ENCODE measurements at places on chromosomes 4 and X.

GRCh38 chrX:7111518-7111917, 36.0 kb upstream of the STS start:
- no peak for DNase-seq

GRCh38 chr4:127622921-127623796, 9.6 kb upstream of the INTU start:
- DNase-seq = no peak

GRCh38 chrX:114049063-114049462, 534.8 kb upstream of the HTR2C start:
- no peak for DNase-seq

DNA sequence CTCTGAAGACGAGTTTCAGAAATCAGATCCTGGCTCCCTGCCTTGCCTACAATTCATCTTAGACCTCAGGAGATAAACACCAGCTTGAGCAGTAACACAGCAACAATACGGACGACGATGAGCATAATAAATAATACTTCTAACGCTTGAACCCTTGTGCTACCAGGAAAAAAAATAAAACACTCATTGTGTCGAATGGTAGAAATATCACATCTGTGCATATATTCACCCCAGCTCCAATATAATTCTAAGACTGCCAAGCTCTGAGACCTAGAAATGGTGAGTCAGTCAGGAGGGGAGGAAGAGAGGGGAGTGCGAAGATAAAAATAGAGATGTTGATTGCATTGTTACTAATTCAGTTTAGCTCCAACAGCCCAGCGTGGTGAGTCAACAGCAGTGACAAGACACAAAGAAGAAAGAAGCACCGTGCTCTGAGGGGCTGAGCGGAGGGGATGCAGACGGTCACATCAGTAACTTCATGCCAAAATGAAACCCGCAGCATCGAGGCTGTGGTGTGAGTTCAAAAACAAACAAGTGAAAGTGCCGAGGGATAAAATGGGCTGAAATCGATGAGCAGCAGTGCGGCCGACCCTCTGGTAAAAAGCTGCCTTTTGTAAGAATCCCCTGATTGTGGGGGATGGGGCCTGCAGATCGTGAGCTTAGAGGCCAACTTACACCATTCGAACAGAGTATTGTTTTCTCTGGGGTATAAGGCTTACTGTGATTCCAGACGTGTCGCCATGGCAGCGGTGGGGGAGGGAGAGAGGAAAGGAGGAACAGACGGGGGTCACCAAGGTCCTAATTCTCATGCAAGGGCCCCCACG, 150.4 kb downstream of the MGST2 start:
- DNase-seq = no peak

DNA sequence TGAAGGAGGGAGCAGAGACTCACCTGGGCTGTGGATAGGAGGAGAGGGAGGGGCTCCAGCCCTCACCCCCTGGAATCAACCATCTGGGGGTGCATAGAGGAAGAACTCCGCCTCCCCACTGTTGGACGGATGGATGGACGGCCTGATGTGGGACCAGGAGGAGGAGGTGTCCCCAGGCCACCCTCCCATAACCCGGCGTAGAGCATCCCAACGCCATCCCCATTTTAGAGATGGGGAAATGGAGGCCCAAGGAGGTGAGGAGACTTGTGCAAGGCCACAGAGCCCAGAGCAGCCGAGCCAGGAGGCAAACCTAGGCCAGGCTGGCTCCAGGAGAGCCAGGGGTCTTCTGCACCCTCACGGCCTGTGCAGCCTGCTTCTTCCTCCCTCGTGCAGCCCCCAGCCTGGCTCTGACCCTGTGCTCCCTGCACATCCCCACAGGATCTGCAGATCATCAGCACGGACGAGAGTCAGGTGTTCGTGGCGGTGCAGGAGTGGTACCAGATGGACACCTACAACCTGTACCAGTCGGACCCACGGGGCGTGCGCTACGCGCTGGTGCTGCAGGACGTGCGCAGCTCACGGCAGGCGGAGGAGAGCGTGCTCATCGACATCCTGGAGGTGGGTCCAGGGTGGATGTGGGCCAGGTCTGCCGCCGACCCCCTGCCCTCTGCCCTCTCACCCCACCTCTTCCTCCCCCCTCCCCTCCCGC, 241.0 kb upstream of the PSAPL1 start:
- DNase-seq = no peak

DNA sequence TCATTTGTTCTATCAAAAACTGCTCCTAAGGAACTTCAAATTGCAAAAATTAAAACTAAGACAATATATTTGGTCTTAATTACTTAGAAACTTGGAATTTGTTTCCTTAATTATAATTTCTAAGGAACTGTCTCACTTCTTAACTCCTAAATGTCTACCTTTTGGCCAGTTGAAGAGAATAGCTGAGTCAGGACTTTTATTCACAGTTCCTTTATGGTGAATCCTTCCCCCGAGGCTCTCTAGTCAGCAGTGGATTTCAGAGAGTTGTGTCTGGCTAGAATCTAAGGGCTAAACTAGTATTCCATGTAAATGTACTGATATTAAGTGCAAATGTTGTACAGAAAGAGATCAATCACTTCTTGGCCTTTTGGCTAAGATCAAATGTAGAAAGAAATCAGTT, 69.3 kb downstream of the AMMECR1 start:
- DNase-seq = no peak

- no peak for DNase-seq
These were observed 478.8 kb upstream of the MAGEB18 start for GRCh38 chrX:25659317-25659716.

DNA sequence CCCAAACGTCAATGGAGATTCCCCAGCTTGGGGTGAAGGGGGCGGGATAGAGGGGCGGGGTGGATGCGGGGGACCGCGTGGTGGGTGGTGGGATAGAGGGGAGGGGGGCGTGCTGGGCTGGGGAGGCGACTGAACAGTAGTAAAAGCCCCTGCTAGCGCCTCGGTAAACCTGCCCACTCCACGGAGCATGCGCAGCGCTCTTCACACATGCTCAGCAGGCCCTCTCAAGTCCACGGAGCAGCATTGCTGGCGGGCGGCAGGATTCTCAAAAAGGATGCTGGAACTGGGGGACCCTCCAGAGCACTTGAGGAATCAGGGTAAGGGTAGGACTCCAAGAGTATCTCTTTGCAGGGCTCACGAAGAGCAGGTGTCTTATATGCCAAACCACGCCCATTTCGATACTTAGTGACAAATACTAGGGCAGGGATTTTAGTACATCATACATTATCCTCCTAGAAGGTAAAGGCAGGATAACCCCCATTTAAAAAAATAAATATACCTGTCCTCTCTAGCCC, 378 bp upstream of the RPS6KA6 start:
- DNase-seq = peak; percentile 14

GRCh38 chrX:130799393-130799792, 103.6 kb downstream of the ENOX2 start:
- no peak for DNase-seq

- no peak for DNase-seq
These were observed 153.7 kb upstream of the BMP3 start for GRCh38 chr4:80876810-80877209.

DNA sequence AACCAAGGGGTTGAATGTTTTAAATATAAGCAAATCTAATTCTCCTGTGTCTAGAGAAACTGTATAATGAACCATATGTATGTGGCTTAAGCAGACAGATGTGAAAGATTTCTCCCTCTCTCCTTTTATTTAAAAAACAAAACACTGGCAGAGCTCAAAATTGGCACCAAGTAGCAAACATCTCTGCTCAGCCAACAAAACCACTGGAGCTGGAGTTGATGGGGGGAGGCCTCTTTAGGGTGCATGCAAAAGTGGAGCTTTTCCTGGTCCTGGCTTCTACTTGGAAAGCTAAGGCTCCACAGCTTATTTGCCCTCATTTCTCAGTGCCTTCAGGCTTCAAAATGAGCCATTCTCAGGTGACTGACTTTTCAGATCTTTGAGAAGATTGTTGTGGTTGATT, 95.6 kb downstream of the REPS2 start:
- no peak for DNase-seq

GRCh38 chr4:43103048-43103447, 210.5 kb downstream of the GRXCR1 start:
- DNase-seq = no peak

DNA sequence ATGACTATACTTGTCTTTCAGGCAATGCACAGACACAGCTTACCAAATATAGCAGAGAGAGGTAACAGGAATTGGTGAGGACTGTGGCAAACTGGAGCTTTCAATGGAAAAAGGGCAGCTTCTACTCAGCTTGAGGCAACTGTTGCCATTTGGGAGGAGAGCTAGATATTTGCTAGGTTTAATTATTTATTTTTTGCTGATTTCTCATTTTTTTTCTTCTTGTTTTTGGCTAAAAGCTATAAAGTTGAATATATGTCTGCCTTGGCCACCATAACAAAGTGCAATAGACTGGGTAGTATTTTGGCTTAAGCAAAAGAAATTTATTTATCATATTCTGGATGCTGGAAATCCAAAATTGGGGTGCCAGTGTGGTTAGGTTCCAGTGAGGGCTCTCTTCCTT, 93.9 kb downstream of the LDB2 start:
- no peak for DNase-seq

DNA sequence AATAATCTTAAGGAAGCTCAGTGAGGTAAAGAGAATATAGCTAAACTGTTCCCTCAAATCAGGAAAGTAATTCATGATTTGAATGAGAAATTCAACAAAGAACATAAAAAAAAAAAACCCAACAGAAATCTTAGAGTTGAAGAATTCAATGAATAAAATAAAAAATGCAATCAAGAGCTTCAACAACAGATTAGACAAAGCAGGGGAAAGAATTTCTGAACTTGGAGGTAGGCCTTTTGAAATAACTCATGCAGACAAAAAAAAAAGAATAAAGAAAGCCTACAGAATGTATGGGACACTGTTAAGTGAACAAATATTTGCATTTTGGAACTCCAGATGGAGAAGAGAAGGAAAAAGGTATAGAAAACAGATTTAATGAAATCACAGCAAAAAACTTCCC, 77.9 kb downstream of the CBR4 start:
- no peak for DNase-seq

DNA sequence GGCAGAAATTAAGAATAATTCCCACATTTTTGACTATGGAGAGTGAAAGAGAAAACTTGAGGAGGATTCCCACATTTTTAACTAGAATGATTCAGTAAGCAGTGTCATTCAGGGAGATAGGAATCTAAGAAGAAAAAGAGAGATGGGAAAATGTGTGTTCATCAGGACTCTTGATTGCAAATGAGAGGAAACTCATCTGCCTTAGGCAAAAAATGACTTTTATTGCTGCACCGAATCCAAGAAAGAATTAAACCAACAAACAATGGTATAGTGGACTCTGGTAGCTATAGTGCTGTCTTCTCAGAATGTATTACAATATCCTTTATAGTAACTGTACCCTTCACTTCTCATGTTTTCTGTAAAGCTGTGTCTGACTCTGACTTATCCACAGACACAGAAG, 15.0 kb upstream of the TMEM144 start:
- no peak for DNase-seq

Data from SW 1271 (cell line).